Breast epithelium (tissue), 4 donors: ENCODE measurements at places on chromosomes 6 and 20.
A peak's percentile ranks its signal among the peaks of the same experiment; 100 is the strongest.

DNA sequence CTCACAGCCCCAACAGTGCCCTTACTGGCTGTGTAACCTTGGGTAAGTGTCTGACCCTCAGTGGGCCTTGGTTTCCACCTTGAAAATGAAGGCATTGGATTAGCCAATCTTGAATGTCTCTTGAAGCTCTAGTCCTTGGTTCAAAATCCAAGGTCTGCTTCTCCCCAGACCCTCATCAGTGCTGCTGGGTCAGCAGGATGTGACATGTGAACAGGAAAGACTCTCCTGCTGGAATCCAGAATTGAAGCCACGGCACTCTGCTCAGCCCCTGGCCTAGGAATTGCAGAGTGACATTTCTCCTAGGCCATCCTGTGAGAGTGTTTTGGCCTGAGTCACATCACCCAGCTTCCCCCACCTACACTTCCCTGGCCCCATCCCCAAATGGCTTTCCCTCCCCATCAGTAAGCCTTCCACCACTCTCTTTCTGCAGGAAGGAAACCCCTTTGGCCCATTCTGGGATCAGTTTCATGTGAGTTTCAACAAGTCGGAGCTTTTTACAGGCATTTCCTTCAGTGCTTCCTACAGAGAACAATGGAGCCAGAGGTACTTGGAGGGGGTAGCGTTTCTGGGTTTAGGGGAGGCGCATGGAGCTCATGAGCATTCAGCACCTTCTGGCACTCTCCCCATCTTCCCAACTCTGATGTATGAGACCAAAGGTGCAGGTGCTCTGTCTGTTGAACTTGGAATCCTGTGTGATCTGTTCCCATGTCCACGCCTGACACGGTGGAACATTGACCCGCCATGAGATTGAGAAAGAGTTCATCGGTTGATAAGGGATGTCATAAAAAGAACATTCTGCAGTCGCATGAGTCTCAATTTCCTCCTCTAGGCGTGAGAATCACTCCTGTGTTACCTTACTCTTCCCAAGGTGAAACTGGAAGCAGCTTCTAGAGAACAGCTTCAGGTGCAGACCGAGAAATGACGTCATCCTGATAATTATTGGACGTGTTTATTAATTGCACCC lies 8.8 kb downstream of the POFUT1 start:
- no peak for DNase-seq

DNA sequence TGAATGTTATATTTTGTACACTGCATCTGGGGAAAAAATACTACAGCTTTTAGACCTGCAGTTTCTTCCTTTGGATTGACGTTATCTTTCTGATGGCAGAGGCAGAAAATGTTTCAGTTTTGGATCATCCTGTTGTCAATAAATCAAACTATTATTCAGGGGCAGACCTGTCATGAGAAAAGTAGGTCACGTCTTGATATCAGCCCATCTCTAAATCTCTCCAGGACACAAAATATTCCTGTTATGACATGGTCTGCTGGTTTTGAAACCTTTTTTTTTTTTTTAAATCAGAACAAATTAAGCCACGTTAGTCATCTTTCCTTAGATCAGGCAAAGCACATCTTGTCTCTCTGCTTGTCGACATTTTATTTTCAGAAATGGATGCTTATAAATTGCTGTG lies 24.0 kb downstream of the IL20RA start:
- DNase-seq: no peak

DNA sequence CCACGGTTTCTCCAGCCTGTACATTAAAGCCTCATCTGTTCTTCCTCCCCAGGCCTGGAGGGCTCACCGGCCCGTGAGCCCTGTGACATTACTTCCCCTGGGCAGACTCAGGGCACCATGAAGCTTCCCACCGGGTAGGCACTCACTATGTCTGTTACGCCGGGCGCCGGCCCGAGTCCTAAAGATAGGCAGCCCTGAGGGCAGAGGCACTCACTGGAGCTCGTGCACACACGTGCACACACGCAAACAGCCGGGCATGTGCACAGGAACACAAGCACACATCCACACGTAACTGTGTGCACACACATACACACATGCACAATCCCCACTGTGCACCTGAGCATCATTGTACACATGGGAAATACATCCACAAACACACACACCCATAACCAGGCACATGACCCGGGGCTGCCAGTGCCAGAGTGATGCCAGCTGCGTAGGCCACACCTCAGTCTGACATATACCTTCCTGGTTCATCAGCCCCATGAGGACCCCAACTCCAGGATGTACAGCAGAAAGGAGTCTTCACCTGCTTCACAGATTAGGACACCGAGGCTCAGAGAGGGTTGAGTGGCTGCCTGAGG lies 83.7 kb downstream of the YTHDF1 start:
- peak; percentile 24 for DNase-seq

GRCh38 chr20:2631228-2631627 lies 21.2 kb upstream of the NOP56 start:
- DNase-seq: no peak

DNA sequence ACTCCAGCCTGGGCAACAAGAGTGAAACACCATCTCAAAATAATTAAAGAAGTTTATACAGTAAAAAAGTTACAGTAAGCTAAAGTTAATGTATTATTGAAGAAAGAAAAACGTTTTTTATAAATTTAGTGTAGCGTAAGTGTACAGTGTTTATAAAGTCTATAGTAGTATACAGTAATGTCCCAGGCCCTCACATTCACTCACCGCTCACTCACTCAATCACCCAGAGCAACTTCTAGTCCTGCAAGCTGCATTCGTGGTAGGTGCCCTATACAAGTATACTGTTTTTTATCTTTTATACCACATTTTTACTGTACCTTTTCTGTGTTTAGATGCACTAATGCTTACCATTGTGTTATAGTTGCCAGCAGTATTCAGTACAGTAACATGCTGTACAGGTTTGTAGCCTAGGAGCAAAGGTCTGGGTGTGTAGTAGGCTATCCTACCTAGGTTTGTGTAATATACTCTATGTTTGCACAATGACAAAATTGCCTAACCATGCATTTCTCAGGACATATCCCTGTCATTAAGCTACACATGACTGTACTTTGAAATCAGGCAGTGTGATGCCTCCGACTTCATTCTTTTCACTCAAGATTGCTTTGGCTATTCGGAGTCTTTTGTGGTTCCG lies 16.7 kb downstream of the MGME1 start:
- no peak for DNase-seq

GRCh38 chr20:8061861-8062518 lies 42.4 kb upstream of the TMX4 start:
- no peak for DNase-seq

DNA sequence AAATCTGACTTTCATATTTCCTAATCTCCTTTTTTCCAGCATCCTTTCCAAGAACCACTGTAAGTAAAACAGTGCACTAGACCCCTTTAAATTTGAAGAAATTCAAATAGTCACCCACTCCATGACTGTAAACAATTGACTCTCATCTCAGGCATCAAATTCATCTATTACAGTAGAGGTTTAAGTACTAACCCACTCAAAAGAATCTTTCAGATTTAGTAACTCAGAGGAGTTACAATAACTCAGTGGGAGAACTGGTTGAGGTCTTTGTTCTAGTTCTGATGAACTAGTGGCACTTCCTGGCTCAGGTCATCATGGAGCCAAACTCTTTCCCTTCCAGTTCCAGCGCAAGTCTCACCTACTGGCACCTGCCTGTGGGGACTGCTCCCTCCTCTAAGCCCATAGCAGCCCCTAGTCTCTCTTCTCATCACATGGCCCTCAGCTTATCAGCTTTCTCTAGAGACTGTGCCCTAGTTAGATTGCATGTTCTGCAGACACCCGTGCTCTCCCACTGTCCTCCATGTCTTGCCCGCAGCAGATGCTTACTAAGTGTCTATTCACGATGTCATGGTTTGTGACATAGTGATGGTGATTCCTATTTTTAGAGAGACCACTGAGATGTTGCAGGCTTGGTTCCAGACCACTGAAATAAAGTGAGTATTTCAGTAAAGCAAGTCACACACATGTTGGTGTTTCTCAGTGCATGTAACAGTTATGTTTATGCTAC lies 196.2 kb downstream of the TBC1D7 start:
- no peak for DNase-seq

GRCh38 chr6:79742030-79742429 lies 110.9 kb downstream of the SH3BGRL2 start:
- DNase-seq: no peak

DNA sequence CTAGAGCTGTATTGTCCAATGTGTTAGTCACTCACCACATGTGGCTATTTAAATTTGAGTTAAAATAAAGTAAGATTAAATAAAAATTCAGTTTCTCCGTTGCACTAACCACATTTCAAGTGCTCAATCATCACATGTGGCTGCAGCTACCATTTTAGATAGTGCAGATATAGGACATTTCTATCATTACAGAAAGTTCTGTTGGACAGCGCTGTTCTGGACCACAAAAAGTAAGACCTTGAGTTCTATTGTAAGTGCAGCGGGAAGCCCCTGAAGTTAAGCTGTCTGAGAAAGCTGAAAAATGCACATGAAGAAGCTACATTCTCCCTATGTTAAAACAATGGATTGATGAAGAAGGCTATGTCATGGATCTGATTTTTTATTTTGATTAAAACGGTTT lies 1.1 kb downstream of the ORC3 start:
- no peak for DNase-seq
